Stimulated activated CD4-positive, alpha-beta T cell treated with anti-CD3 and anti-CD28 coated beads, TNF-alpha, amount 100 ng/mL, for 24 hours (primary cell): ENCODE measurements at places on chromosomes 3 and 15.

- no peak for DNase-seq
Measured at GRCh38 chr3:54008744-54009143, 113.6 kb upstream of the CACNA2D3 start.

DNA sequence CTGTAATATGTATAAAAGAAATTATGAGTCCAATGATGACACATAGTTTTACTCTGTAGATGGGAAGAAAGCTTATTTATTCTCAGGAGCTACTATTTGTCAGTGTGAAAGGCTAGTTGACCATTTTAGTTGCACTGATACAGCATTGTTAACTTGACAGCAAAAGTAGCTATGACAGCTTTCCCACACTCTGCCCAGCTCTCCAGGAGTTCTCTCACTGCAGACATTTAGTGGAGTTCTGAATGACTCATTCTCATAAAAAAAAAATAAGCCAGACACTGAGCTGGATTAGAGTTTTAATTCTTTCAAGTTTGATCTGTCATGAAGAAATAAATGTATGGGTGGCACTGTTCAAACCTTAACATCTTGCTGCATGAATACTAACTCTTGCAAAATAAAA, 77.2 kb upstream of the CFAP20DC start:
- DNase-seq: no peak

- DNase-seq: no peak
Measured at GRCh38 chr15:68235022-68235421, 5.5 kb upstream of the CLN6 start.

- DNase-seq: no peak
Measured at GRCh38 chr3:169879845-169880575, 10.3 kb upstream of the LRRC31 start.

GRCh38 chr3:37686220-37686619, 175.5 kb upstream of the CTDSPL start:
- no peak for DNase-seq

GRCh38 chr15:46260937-46261336, 626.1 kb downstream of the SQOR start:
- DNase-seq: no peak

GRCh38 chr3:59106085-59106648, 56.3 kb upstream of the CFAP20DC start:
- DNase-seq: no peak

- no peak for DNase-seq
Measured at GRCh38 chr15:89648106-89649012, 6.9 kb downstream of the KIF7 start.

GRCh38 chr3:172391592-172392302, 56.5 kb downstream of the GHSR start:
- DNase-seq: no peak

DNA sequence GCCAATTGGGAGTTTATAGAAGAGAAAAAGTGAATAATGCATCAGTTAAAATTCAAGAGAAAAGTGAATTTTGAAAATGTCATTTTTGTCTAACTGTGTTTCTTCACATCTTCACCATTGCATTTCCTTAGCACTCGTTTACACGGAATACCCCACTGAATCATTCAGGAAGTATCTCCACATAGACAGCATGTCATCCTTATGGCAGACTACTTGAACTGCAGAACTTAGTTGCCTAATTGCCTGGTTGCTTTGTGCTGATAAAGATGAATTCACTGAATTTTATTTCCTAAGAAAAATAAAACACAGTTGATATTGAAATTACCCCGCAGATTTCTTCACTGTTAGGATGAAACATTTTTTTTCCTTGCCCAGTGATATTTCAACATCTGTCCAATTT, 627.1 kb downstream of the ROBO1 start:
- no peak for DNase-seq

- DNase-seq: no peak
Measured at GRCh38 chr3:36736301-36736700, 28.1 kb downstream of the DCLK3 start.

DNA sequence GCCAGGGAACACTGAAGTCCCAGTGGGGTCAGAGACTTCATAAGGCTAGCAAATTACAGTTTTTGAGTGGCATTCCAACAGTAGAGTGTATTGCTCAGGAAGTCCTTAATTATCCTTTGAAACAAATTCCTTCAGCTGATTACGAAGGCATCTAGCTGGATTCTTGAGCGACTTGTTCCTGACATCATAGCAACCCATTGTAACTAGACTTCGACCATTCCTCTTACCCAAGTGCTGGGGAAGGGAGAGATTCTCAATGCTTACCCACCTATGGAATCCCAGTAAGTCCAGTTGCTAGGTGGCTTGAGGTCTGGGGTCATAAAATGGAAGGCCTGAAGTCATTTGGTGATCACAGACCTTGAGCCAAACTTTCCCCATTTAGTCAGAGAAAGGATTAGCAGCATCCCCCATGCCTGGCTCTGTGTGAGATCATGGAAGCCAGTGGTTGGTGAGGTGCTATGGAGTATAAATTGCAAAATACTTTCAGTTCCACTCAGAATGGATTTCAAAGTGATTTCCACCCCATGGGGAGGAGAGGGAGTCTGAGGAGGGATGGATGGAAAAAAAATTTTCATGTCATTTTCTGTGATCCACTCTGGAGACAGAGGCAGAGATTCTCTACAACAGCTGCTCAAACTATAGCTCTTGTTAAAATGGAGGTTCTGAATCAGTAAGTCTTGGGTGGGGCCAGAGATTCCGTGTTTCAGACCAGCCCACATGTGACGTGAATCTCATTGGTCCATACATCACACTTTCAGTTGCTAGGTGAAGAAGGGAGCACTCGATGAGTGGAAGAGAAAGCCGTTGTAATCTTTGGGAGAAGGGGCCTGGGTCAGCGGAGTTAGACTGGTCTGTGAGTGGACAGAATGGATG, 45.7 kb downstream of the CD86 start:
- peak; percentile 19 for DNase-seq

GRCh38 chr3:102443021-102443420, 8.2 kb downstream of the ZPLD1 start:
- DNase-seq: no peak

GRCh38 chr15:90154861-90155626, 46.1 kb upstream of the SEMA4B start:
- DNase-seq: no peak

- no peak for DNase-seq
Measured at GRCh38 chr3:115071601-115072000, 75.5 kb downstream of the ZBTB20 start.

- DNase-seq: peak; percentile 3
Measured at GRCh38 chr3:66224220-66224619, 3.4 kb downstream of the SLC25A26 start.

- DNase-seq: no peak
Measured at GRCh38 chr3:122548076-122548475, 16.0 kb downstream of the PARP9 start.

GRCh38 chr15:98914626-98915025, 93.0 kb downstream of the PGPEP1L start:
- DNase-seq: no peak

DNA sequence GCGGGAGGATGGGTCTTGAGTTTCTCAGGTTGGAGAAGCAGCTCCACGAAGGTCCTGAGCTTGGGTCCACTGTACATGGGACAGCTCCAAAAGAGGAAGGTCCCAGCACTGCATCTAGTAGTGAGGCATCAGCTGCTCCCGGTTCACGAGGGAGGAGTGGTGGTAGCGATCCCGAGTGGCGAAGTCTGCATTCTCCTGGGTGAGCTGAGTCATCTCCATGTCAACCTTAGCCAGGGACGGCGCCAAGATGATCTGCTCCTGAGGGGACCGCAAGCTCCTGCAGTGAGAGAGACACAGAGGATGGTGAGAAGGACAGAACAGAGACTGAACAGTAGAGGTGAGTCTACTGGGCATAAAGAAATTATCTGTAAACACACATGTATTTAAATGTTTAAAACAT, 28.0 kb upstream of the HEG1 start:
- no peak for DNase-seq

DNA sequence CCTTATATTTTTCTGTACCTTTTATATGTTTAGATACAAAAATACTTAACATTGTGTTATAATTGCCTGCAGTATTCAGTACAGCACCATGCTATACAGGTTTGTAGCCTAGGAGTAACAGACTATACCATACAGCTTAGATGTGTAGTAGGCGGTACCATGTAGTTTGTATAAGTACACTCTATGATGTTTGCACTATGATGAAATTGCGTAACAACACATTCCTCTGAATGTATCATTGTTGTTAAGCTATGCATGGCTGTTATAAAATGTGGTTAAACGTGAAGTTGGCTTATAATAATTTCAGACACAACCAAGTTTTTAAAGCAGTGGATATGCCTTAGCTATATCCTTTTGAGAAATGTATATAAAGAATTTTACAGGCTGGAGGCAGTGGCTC, 328.3 kb downstream of the PLCL2 start:
- DNase-seq: no peak

GRCh38 chr3:66885326-66886000, 112.6 kb upstream of the KBTBD8 start:
- no peak for DNase-seq

- DNase-seq: no peak
Measured at GRCh38 chr3:195421400-195421799, 21.4 kb downstream of the ACAP2 start.

DNA sequence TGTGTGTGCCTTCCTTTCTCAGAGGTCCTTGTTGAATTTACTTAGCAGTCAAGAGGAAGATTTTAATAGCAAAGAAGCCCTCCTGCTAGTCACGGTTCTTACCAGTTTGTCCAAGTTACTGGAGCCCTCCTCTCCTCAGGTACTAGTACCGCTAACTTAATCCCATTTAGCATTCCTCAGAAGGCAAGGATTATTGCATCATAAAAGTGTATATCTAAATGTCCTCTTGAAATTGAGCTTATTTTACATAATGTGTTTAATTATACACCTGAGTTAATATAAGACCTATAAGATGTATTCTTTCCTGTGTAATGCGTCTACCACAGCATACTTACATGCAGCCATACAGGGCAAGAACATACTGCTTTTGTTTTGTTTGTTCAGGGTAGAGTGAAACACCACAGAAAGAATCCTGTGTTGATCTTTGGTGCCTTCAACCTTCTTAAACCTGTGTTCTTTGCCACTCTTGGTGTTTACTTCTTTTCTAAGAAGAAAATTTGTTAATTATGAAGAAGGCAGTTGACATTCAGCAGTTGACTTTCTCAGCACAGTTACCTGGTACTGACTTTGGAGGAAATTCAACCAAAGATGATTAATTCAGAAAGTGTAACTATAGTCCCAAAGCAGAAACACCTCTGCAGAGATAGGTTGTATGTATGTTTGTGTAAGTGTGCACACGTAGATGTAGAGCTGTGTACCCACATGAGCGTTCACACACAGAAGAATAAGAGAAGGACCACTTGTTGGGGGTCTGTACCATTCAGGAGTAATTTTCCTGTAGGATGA, 33.1 kb downstream of the POLG start:
- no peak for DNase-seq

- DNase-seq: no peak
Measured at GRCh38 chr3:10798600-10799367, 17.2 kb upstream of the SLC6A11 start.

DNA sequence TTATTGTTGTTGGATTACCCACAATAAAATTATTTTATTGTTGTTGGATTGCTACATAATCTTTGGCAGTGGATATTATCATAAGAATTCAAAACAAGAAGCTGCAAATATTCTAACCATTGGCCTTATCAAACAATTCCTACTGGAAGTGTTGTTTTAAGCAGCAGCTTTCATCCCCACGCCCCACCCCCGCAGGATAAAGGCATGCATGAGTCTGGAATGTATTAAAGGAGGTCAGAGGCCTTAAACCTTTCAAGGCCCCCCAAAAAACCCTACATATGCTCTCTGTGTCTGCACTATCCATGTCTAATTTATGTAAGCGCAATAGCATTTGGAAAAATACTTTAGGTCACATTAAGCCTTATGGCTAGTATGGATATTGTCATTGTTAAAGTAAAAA, 23.1 kb downstream of the P3H2 start:
- no peak for DNase-seq

- no peak for DNase-seq
Measured at GRCh38 chr3:178003756-178004155, 532.5 kb upstream of the KCNMB2 start.

DNA sequence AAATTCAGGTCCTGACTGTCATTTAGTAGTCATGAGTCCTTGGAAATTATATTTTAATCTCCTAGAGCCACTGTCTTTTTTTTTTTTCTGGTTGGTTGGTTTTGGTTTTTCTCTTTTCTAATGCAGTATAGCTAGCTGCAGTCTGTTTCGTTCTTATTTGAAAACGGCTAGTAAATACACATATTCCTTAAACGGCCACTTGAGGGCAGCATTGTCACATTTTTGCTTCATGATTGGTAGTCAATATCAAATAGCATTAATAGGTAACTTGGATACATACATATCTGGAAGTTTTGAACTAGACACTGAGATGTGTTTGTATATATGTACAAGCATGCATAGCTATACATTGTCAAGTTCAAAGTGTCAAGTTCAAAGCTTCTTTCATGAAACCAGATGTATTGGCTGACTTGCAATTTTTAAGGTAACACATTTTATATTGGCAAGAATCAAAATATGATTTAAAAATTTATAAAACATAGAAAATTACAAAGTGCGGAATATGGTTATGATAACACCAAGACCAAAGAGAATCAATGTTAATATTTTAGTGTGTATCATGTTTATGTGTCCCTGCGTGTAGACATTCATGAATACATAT, 22.5 kb downstream of the GABRA5 start:
- DNase-seq: peak; percentile 46

DNA sequence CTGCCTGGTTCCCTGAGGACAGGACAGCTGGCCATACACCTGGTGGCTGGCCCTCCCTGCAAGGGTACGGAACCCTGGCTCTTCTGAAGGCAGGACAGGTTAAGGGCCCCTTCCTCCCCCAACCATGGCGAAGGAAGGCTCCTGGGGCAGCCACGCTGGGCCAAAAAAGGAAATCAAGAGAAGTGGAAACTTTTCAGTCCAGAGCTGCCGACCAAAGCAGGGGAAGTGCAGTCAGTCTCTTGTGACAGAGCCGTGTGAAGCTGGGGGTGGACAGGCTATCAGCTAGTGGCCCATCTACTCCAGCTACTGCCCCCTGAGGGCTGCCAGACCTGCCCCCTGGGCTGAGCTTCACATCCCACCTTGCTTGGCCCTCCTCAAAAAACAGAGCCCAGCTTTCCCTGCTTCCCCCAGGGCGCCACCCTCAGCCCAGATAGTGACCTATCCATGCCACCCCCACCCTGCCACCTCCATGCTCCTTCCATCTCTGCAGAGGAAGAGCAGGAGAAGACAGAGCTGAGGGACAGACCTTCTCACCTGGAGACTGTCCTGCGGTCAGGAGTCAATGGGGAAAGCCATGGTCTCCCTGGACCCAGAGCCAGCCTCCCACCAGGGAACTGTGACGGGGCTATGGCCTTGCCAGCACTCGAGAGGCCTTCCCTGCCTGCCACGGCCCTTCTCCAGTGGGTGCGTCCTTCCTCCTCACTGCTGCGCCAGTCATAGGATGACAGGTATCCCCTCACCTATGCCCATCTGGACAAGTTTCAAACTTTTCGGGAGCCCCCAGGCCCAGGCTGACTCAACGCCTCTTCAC, 4.6 kb downstream of the SEMA7A start:
- DNase-seq: no peak
